GM03348 (cell line): ENCODE measurements at places on chromosomes 1 and 21.
A peak's percentile ranks its signal among the peaks of the same experiment; 100 is the strongest.

DNA sequence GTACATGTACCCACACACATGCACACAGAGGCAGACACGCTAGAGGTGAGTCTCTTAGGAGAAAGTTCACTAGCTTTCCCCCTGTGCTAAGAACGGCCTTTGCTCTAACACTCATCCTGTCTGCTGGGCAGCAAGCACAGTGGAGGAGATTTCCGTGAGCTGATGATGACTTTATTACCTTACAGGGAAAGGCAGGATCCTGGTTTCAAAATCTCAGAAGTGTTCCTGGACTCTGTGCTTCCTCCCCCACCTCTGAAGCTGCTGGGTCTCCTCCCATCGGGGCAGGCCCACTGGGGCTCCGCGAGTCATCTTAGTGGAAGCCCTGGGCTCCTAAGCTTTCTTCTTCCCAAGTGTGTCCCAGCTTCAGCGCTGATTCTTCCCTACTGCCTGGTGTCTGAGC lies 2.7 kb downstream of the FAM3B start:
- no peak for DNase-seq

DNA sequence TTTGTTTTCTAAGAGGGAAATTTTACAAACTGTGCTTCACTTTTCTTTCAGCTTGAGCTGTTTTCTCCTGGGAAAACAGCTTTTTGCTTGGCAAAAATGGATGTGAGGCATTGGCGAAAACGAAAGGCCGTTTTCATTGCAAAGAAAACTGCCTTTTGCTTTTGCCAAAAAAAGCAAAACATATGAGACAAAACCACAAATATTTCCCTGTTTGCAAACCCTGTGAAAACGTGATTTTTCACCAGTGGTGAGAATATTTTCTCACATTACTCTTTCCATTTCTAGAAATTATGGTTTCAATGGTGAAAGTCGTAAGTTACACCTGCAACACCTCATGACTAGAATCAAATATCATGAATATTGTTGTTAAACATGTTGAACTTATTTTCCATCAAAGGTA lies 74.0 kb upstream of the ZBTB18 start:
- no peak for DNase-seq

DNA sequence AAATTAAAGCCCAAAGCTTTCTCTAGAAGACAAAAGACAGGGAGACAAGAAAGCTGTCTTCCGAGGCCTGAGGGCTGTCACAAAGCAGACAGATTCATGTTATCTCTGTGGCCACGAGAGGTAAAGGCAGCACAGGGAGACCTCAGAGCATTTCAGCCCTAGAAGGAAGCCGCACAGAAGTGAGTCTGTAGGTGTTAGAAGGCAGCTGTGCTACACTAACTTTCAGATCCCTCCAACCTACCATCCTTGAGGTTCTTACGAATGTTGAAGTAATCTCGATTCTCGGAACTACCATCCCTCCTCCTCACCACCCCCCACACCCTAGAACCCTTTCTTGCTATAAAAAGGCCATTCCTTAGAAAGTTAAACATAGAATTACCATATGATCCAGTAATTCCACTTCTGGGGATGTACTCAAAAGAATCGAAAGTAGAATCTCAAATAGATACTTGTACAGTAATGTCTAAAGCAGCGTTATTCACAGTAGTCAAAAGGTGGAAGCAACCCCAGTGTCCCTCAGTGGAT lies 21.5 kb upstream of the LYST start:
- no peak for DNase-seq

- DNase-seq = no peak
These were observed 4.8 kb downstream of the AMPD2 start for GRCh38 chr1:109624201-109625010.

DNA sequence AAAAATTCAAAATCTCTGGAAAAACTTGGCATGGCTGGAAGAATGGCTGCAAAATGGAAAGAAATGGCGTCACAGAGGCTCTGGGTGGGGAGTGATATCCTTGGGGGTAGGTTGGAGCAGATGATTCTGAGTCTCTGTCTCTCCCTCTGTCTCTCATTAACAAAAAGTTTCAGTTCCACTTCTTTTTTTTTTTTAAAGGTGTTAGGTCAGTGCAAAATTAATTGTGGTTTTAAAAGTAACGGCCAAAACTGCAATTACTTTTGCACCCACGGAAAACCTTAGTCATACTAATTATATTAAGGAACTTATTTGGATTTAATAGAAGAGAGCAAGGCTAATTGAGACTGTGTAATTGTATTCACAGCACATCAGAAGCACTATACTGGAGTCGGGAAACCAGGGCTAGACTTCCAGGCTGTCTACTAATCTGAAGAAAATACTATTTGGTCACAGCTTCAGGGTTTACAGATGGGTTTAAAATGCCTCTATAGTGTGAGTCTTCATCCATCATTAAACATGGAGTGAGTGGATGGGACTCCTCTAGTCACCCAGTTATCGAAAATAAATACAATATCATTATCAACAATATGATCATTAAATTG lies 289.1 kb upstream of the PLD5 start:
- DNase-seq = no peak

DNA sequence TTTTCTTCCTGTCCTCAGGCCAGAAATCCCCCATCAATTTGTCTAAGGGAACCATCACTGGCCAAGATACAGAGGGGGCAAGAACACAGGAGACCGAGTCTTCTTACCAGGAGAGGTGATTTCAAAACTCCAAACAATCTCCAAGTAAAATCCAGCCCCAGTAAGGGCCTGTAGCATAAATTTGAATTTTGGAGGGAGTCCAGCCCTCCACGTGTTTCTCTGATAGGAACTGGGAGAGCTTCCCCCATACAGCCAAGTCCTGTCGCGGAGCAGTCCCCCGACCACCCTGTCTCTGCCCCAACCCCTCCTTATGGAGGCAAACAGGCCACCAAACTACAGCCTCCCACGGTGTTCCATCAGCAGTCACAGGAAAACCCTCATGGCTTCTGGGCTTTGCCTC lies 32.4 kb upstream of the GPR157 start:
- DNase-seq = no peak

- no peak for DNase-seq
These were observed 33.2 kb downstream of the KCTD3 start for GRCh38 chr1:215600258-215600792.

- no peak for DNase-seq
These were observed 3.5 kb downstream of the TIE1 start for GRCh38 chr1:43304314-43304681.

DNA sequence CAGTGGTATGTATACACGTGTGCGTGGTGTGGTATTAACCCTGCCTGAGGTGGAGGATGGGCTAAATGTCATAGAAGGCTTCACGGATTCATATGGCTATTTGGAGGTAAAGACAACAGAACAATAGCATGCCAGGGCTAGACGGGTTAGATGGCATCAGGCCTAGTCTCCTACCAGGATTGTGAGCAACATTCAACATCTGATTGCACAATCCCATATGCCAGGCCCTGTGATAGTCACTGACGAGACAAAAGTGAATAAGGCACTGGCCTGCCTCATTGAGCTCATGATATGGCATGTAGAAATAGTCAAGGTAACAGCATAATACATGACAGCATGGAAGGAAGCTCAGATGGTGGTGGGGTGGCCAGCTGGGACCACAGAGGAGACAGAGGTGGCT lies 167.1 kb upstream of the BEND5 start:
- DNase-seq = no peak

DNA sequence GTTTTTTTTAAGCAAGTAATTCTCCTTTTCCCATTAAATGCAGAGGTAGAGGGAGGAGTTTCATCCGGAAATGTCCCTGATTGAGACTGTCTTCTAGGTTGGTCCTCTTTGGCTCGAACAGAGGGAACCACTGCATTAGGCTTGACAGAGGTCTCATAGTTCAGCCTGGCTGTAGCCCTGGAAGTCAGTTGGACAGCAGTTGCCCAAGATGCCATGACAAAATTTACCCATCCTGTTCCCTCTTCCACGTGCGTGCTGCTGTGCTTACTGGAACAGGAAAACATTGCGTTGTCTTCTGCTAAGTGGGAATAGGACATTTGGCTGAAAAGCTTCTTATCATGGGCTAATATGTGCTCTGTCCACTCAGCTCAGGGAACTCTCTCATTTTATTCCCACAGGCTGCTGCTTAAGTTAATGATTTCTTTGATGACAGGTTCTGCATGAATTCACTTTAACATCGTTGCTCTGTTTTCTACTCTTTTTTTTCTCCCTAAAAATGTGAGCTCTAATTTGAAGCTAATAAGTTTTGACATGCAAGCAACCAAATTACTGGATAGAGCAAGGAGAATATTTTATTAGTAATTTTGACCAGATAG lies 18.0 kb downstream of the KCNK1 start:
- no peak for DNase-seq

- peak; percentile 35 for DNase-seq
These were observed 430 bp downstream of the BTG2 start for GRCh38 chr1:203305809-203306088.

DNA sequence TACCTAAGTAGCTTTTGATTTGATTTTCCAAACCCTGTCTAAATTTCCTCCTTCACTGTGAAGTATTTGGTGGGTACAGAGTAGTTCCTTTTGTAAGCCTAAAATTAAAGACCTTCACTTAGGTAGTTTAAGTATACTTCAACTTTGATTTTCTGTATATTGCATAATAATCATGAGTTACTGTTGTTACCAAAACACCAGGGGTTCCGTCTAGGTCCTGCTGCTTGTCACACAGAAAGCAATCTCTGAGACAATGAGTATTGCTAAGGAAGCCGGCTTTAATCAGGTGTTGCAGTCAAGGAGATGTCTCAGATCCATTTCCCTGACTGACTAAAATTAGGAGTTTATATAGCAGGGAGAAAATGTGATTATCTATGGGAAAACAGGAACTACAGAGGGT lies 15.3 kb downstream of the RPS6KC1 start:
- DNase-seq = no peak

GRCh38 chr1:39524591-39525365 lies 33.3 kb downstream of the BMP8A start:
- DNase-seq = no peak

GRCh38 chr1:22694172-22694571 lies 16.5 kb upstream of the EPHB2 start:
- DNase-seq = no peak

- DNase-seq = no peak
These were observed 34.0 kb upstream of the BACH1 start for GRCh38 chr21:29264721-29265120.

- peak; percentile 72 for DNase-seq
These were observed at the start of gene ILDR2 for GRCh38 chr1:166975361-166976129. TSS of gene ILDR2 (minus strand) at chr1:166975540. CDS start at chr1:166975268, 272 bp downstream.

- DNase-seq = no peak
These were observed 8.3 kb downstream of the NT5C1A start for GRCh38 chr1:39663559-39663958.

- peak; percentile 73 for DNase-seq
These were observed 241.4 kb downstream of the TOMM20 start for GRCh38 chr1:234887016-234887900.

- no peak for DNase-seq
These were observed 288.9 kb downstream of the TM2D1 start for GRCh38 chr1:61436016-61436415.

- DNase-seq = no peak
These were observed 759.8 kb downstream of the ADGRL2 start for GRCh38 chr1:82560566-82560965.

GRCh38 chr1:151474745-151475144 lies 15.5 kb upstream of the POGZ start:
- no peak for DNase-seq

DNA sequence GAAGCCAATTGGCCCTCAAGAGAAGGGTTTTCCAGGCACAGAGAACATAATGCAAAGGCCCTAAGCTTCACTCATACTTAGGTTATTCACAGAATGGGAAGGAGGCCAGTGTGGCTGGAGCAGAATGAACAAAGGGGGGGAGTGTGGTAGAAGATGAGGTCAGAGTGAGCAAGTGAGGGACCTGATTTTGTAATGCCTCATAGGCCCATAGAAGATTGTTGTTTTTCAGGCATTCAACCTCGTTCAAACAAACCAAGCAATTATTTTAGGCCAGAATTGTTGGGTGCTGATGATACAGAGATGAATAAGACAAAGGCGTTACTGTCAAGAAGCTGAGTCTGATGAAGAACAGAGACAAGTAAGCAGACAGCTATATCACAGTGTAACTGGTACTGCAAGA lies 54.5 kb upstream of the RAP1A start:
- DNase-seq = peak; percentile 77

- no peak for DNase-seq
These were observed 10.9 kb upstream of the EDN2 start for GRCh38 chr1:41495210-41495948.

DNA sequence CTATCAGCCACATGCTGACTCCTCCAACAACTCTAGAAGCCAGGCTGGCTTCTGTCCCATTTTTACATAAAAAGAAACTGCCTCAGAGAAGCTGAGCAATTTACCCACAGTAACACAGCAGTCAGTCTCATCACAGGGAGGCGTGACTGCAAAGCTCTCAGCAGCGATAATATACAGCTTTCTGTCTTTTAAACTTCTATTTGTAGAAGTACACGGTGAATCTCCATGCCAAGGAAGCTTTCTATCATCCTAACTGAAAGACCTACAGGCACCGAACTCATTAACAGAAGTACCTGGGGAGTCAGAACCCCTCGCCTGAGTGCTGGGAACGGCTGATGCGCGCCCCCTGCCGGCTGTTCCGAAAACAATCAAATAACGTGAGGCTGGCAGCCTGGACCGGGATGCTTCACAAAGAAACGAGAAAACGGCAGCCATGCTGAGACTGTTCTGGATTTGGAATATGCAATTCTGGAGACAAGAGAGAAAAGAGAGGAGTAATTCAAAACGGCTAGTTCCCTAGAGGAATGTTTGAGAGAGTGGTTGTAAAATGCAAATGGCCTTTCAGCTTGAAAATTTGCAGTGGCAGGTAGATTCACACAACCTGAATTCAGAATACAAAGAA lies 43.5 kb upstream of the RAB4A start:
- peak; percentile 88 for DNase-seq

DNA sequence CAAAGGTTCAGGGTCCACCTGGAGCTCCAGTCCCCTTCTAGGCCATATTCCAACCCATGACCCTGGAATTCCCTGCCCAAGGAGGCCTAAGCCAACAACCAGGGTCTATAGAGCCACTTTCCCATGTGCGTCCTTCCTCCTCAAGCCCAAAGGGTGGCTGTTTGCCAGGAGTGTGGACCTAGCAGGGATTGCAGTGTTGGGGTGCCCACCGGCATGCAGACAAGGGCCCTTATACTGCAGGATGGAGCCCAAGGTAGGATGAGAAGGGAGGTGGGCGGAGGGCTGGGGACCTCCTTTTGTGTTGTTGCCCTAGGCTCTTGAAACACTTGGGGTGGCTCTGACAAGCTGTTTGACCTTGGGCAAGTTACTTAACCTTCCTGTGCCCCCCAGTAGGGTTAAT lies 19.7 kb upstream of the ADGRB2 start:
- DNase-seq = no peak
